T-cell (primary cell): ENCODE measurements at places on chromosomes 6 and 20. TPM values are rescaled to one million over a fixed set of nuclear protein-coding genes. Genes with fewer than 3 reads are reported as not detected.

- no peaks in the 10 kb centered on the region for H3K27me3 ChIP-seq
- no peak overlapping the region for H3K4me3 ChIP-seq
- no peaks in the 10 kb centered on the region for H3K4me1 ChIP-seq
Observed at GRCh38 chr6:146981981-146982380, 222.2 kb upstream of the STXBP5 start.

Gene KCTD20
- 33.3 TPM for total RNA-seq

GRCh38 chr20:62815066-62815991 lies 1.5 kb upstream of the COL9A3 start:
- H3K36me3 ChIP-seq, result peaks cover 27% of the 10 kb centered on the region
- H3K27me3 ChIP-seq, result no peaks in the 10 kb centered on the region
- no peak overlapping the region for H3K4me3 ChIP-seq
- no peak for DNase-seq
- peaks cover 3% of the 10 kb centered on the region for H3K4me1 ChIP-seq

- no peak overlapping the region for H3K4me3 ChIP-seq
- H3K36me3 ChIP-seq, result no peaks in the 10 kb centered on the region
- no peak overlapping the region for H3K27ac ChIP-seq
- DNase-seq, result no peak
Observed at GRCh38 chr6:85866370-85866730, 223.7 kb upstream of the SYNCRIP start.

GRCh38 chr20:31967830-31968249 lies at the start of gene XKR7:
TSS of gene XKR7 (plus strand) at chr20:31968151. CDS start at chr20:31968176, 25 bp downstream.
- peaks cover 2% of the 10 kb centered on the region for H3K27me3 ChIP-seq
- no peak within 1 kb of the TSS for H3K4me3 ChIP-seq
- DNase-seq, result no peak
- H3K27ac ChIP-seq, result no peak within 1 kb of the TSS

Gene EEF1A2
- 3.1 TPM for total RNA-seq

DNA sequence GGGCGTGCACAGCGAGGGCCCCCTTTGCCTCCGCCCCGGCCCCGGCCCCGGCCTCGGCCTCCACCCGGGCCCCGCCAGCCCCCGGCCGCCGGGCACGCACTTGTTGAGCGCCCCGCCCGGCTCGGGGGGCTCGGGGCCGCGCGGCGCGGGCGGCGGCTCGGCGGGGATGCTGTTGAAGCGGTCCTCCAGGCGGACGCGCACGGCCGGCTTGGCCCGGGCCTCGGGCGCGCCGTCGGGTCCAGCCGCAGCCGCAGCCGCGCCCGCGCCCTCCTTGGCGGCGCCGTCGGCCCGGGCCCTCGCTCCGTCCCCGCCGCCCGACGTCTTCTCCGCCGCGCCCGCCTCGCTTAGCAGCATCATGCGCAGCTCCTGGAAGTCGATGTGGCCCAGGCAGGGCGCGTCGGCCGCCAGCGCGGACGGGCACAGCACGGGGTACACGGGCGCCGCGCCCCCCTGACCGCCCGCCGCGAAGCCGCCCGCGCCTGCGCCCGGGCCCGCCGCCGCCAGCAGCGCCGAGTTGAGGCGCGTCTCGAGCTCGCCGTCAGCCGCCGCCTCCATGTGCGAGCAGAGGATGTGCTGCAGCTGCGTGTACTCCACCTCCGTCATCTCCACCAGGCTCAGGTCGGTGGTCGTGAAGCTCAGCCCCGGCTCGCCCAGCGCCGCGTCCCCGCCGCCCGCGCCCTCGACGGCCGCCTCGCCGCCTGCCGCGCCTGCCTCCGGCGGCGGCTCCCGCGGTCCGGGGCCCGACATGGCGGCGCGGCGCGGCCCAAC lies 514 bp downstream of the TCFL5 start:
- no peaks in the 10 kb centered on the region for H3K27me3 ChIP-seq
- DNase-seq, result peak; percentile 21
- peaks cover 4% of the 10 kb centered on the region for H3K36me3 ChIP-seq
- no peak overlapping the region for H3K27ac ChIP-seq

DNA sequence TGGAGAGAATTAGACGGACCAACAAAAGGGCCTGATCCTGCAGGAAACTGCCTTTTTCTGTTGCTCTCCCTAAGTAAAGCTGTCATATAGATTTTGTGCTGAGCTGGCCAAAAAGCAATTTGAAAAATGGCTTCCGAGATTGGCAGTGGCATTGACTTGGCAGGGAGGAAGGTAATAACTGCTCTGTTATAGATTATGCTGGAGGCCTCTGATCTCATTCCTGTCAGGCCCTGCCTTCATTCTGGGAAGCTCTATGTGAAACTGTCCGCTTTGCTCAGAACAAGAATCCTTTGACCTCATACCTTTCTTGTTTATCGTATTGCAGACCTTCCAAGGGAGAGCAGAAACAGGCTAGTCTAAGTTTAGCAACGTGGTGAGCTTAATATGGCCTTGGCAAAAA lies 234.4 kb downstream of the PHACTR1 start:
- H3K4me1 ChIP-seq, result no peaks in the 10 kb centered on the region
- DNase-seq, result no peak
- no peak overlapping the region for H3K4me3 ChIP-seq
- H3K27me3 ChIP-seq, result peaks cover 4% of the 10 kb centered on the region
- no peaks in the 10 kb centered on the region for H3K36me3 ChIP-seq
- H3K27ac ChIP-seq, result no peak overlapping the region

- H3K4me3 ChIP-seq, result no peak overlapping the region
- no peaks in the 10 kb centered on the region for H3K27me3 ChIP-seq
- no peak overlapping the region for H3K27ac ChIP-seq
- H3K36me3 ChIP-seq, result peaks cover 5% of the 10 kb centered on the region
Observed at GRCh38 chr6:13611715-13612114, 3.4 kb upstream of the NOL7 start.

Gene RNF146
- total RNA-seq, result 18.1 TPM

DNA sequence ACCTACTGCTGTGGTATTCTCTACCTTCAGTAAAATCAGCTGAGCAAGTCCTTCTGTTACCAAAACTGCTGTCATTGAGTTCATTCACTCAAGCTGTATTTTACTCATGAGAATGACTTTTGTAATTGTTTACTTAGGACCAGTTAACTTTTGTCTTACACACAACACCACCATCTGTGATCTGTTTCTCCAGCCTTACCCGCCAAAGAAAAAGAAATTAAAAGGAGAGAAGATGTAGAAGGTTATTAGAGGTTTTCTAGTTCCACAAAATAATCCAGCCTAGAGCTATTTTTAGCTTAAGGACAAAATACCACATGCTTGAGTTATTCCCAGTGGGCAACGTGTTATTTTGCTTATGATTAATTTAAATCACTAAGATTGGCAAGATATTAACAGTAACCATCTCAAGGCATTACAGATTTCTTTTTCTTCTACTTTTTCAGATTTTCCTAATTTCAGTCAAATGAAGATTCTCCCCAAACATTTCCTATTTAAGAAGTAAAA lies 38.2 kb downstream of the FAM8A1 start:
- DNase-seq, result no peak
- no peaks in the 10 kb centered on the region for H3K27me3 ChIP-seq
- H3K36me3 ChIP-seq, result peaks cover 50% of the 10 kb centered on the region

DNA sequence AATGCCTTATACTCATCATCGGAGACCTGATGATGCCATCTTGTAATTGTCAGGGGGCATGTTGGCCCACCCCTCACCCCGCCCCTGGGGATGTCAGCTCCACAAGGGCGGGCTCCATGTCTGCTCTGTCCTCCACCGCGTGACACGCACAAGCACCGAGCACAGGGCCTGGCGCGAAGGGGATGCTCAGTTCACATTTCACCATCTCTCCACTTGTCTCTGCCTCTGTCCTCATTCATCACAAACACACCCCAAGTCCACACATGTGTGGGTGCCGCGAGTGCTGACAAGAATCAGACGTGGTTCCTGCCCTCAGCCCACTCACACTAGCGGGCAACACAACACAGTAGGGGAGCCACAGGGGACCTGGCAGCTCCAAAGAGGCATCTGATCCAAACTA lies 151.2 kb upstream of the PTPN1 start:
- H3K27ac ChIP-seq, result no peak overlapping the region
- no peaks in the 10 kb centered on the region for H3K36me3 ChIP-seq
- H3K27me3 ChIP-seq, result no peaks in the 10 kb centered on the region
- H3K4me3 ChIP-seq, result no peak overlapping the region
- no peaks in the 10 kb centered on the region for H3K4me1 ChIP-seq

Gene DDAH2
- total RNA-seq, result 11.6 TPM

Gene TSBP1
- not detected for total RNA-seq

GRCh38 chr6:96066376-96066775 lies 50.6 kb downstream of the FUT9 start:
- no peaks in the 10 kb centered on the region for H3K27me3 ChIP-seq
- H3K4me1 ChIP-seq, result no peaks in the 10 kb centered on the region
- no peaks in the 10 kb centered on the region for H3K36me3 ChIP-seq
- H3K27ac ChIP-seq, result no peak overlapping the region
- no peak overlapping the region for H3K4me3 ChIP-seq

DNA sequence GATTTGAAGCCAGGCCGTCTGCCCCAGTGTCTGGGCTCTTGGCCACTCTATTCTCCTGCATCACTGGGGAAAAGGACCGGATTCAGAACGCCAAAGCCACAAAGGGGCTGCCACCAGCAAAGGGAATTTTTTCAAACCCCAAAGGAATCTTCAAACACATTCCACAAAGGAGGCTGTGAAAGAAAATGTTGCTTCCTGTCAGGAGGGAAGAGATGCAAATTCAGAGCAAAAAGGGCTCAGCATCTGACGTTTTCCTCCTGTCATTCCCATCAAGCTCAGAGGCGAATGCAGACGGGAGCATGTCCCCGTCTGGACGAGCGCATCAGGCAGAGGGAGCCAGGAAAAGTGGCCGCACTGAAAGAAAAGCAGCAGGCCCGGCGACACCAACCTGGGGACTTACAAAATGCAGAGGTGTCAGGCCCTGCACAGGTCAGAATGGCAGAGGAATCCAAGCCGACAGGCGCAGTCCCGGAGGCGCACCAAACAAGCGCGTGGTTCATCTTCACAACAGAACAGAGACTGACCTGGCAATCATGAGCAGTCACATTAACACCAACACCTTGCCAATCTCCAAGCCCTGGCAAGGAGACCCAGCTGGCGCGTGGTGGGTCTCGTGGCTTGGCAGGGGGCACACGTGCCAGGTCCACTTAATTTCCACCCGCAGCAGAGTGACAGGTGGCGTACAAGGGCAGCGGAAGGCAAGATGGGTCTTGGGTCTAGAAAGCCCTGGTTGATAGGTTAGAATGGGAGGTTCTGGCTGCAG lies 62.8 kb downstream of the GRM4 start:
- H3K4me3 ChIP-seq, result no peak overlapping the region
- H3K4me1 ChIP-seq, result no peaks in the 10 kb centered on the region
- H3K36me3 ChIP-seq, result no peaks in the 10 kb centered on the region
- no peak overlapping the region for H3K27ac ChIP-seq
- no peak for DNase-seq

DNA sequence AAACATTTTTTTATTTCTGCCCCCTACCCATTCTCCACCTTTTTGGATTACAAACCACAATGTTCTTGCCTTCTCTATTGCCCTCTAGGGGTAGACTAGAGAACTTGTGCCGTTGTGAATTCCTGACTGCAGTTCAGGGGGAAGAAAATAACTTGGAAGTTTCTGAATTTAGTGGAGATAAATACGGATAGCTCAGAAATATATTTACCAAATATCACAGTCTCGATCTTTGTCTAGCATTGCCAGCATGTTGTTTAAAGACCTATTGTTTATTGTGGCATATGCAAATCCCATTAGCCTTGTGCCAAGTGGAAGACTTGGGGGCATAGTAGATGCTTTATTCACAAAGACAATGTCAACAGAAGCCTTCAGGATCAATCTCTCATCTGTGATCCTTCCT lies 154.1 kb upstream of the MMS22L start:
- no peaks in the 10 kb centered on the region for H3K27me3 ChIP-seq
- no peak overlapping the region for H3K4me3 ChIP-seq
- DNase-seq, result no peak
- no peak overlapping the region for H3K27ac ChIP-seq

- H3K36me3 ChIP-seq, result no peaks in the 10 kb centered on the region
- H3K27me3 ChIP-seq, result no peaks in the 10 kb centered on the region
- no peaks in the 10 kb centered on the region for H3K4me1 ChIP-seq
- no peak overlapping the region for H3K4me3 ChIP-seq
- H3K27ac ChIP-seq, result no peak overlapping the region
- DNase-seq, result no peak
Observed at GRCh38 chr6:169967687-169968086, 216.3 kb downstream of the ERMARD start.

DNA sequence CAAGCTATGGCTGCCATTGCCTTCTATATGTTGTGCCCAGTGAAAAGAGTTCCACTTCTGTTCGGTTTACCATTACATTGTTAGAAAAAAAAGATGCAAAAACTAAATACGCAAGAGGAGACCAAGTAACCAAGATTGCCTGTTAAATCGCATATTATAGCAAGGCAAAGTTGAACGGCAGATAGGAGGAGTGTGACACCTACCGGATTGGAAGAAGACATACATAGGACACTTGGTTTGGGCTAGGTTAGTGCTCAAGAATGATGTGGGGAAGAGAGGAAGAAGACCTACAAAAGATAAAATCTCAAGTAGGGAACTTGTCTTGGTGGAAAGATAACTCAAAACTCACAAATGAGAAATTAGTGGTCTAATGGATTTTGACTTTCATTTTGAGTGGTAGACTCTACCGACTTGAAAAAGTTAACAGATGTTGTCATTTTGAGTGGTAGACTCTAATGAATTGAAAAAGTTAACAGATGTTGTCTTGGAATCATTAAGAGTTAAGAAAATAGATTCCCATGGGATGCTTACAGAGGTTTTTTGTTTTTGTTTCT lies 95.5 kb downstream of the F13A1 start:
- H3K4me3 ChIP-seq, result no peak overlapping the region
- H3K27me3 ChIP-seq, result no peaks in the 10 kb centered on the region
- no peak for DNase-seq

DNA sequence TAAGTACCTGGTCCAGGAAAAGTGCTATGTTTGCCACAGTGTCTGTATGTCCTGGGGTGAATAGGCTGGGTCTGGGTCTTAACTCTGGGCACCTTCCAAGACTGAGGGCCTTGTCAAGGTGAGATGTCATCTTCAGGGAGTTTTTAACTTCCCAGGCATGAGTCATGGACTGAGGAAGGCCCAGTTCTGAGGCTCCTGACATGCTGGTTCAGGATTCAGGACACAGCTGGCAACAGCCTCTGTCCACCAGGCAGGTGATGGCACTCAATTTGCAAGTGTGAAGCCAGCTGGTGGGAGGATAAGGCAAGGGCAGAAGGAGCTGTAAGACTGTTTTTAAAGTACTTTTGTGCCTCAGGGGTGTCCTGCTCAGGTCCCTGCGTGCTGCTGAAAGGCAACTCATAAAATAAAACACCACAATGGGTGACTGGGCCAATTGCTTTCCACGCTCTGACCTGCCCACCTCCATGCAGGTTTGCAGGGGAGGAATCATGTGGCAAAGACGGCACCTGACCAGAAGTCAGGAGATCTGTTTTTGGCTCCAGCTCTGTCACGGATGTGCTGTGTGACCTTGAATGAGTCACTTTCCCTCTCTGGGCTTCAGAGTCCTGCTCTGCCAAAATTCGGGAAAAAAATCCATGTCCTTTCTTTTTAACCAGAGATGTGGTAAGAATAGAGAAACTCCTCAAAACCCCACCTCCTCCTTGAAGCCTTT lies 4.9 kb upstream of the PACSIN1 start:
- no peak for DNase-seq
- H3K4me3 ChIP-seq, result no peak overlapping the region
- H3K4me1 ChIP-seq, result peaks cover 7% of the 10 kb centered on the region
- no peak overlapping the region for H3K27ac ChIP-seq
